Glutamatergic neuron (in vitro differentiated cells): ENCODE measurements at places on chromosomes 3 and 15. TPM values are rescaled to one million over a fixed set of nuclear protein-coding genes. Genes with fewer than 3 reads are reported as not detected.

GRCh38 chr3:81439108-81439507, 322.3 kb downstream of the GBE1 start:
- no peak overlapping the region for H3K4me3 ChIP-seq
- H3K36me3 ChIP-seq: no peaks in the 10 kb centered on the region
- peaks cover 2% of the 10 kb centered on the region for H3K4me1 ChIP-seq
- H3K27ac ChIP-seq: no peak overlapping the region

GRCh38 chr3:146777941-146778340, 172.8 kb upstream of the PLSCR5 start:
- no peak overlapping the region for H3K27ac ChIP-seq
- peaks cover 6% of the 10 kb centered on the region for H3K36me3 ChIP-seq
- H3K27me3 ChIP-seq: no peaks in the 10 kb centered on the region
- H3K4me1 ChIP-seq: peaks cover 5% of the 10 kb centered on the region
- no peak overlapping the region for H3K4me3 ChIP-seq
- DNase-seq: no peak

- no peak overlapping the region for H3K4me3 ChIP-seq
- DNase-seq: no peak
- no peak overlapping the region for H3K27ac ChIP-seq
- H3K4me1 ChIP-seq: peaks cover 3% of the 10 kb centered on the region
These were observed 10.3 kb downstream of the NEK11 start for GRCh38 chr3:131036986-131037385.

DNA sequence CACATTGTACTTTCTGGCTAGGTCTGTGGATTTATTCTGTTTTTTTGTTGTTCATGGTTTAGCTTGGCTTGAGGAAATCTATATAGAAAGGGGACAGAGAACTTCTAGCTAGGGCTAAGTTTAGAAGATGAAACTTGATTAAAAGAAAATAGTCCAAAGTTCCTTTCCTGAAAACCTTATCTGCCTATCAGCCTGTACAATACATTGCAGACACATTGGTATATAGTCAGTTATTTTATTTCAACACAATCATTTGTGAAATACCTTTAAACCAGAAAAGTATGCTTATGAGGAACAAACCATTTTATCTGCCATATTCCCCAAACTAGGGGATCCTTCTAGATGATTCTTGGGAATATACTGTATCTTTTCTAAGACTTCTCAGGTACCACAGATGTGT, 147.3 kb upstream of the CGNL1 start:
- peaks cover 2% of the 10 kb centered on the region for H3K27me3 ChIP-seq
- DNase-seq: no peak
- H3K4me1 ChIP-seq: peaks cover 25% of the 10 kb centered on the region
- H3K36me3 ChIP-seq: no peaks in the 10 kb centered on the region
- no peak overlapping the region for H3K4me3 ChIP-seq

- no peak overlapping the region for H3K27ac ChIP-seq
- H3K4me3 ChIP-seq: no peak overlapping the region
- no peaks in the 10 kb centered on the region for H3K36me3 ChIP-seq
- H3K4me1 ChIP-seq: peaks cover 2% of the 10 kb centered on the region
- peak; percentile 85 for DNase-seq
These were observed 4.2 kb downstream of the ACOX2 start for GRCh38 chr3:58532794-58533220.

DNA sequence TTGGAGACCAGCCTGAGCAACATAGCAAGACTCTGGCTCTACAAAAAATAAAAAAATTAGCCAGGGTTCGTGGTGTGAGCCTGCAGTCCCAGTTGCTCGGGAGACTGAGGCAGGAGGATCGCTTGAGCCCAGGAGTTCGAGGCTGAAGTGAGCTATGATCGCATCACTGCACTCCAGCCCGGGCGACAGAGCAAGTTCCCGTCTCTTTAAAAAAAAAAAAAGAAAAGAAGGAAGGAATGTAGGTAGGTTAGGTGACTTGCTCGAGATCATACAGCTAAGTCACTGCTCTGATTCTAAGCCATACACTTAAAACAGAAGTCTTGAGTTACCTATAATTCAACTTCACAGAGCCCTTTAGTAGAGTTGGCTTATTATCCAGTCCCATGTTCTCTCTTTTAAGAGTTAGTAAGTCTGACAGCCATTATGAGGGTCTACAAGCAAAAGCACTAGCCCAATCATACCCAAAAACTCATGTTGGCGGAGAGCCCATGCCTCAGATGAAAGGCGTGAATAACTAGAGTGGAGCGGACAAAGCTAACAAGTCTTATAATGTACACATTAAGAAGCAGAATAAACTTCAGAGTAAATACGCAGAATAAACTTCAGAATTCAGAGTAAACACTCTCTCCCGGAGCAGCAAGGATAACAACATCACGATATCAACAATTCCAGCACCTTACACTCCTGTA, 768 bp downstream of the AAGAB start:
- DNase-seq: no peak
- peaks cover 2% of the 10 kb centered on the region for H3K27me3 ChIP-seq
- no peaks in the 10 kb centered on the region for H3K36me3 ChIP-seq
- peak overlapping the region; percentile 96 for H3K27ac ChIP-seq

- H3K27ac ChIP-seq: no peak overlapping the region
- DNase-seq: no peak
- no peaks in the 10 kb centered on the region for H3K4me1 ChIP-seq
- peaks cover 1% of the 10 kb centered on the region for H3K27me3 ChIP-seq
These were observed 17.4 kb upstream of the LDHAL6B start for GRCh38 chr15:59189241-59189640.

DNA sequence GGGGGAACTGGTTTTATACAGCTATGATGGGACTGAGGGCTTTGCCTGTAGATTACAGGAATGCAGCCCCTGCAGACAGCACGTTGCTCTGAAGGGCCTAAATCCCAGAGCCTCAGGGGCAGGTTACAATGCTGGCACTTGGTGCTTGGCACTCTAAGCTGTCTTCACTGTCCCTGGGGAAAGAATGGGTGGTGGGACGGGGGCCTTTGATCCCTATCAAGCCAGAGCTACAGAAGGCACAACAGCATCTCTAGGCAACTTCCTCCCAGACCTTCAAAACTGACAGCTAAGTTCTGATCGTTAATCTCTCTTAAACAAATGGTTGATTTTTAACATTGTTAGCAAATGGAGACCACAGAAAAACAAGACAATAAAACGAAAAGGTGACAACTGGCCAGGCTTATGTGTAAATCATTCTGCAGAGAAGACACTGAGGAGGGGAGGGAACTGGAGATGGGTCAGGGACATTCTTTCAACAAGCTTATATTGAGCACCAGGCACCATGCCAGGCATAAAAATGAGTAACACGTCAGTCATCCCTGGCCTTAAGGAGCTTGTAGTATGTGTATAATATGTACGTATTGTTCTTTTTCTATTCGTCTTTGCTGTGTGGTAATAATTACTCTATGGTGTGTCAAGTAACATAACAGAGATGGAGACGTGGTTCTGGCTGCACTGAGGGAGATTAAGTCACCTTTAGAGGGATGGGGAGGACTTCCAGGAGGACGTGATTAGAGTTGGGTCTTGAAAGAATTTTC, 49.1 kb downstream of the CA12 start:
- H3K27me3 ChIP-seq: no peaks in the 10 kb centered on the region
- H3K36me3 ChIP-seq: no peaks in the 10 kb centered on the region
- no peak for DNase-seq
- H3K27ac ChIP-seq: no peak overlapping the region
- no peak overlapping the region for H3K4me3 ChIP-seq

DNA sequence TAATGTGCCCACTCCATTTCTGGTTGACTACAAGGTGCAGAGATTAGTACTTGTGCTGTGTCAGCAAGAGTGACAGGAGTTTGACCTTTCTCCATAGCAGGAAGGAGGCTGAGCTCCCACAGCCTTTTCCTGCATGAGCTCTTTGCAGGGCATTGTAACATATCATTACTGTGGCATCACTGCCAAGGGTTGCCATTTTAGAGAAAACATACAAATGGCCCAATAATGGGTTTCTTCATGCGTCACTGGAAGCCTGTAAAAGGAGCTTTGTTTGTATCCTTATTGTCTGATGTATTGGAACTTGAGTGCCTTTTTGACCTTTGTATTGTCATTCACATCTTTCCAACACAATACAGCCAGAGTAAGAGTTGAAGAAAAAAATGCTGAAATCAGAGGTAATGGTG, 323.0 kb upstream of the CDIN1 start:
- no peaks in the 10 kb centered on the region for H3K27me3 ChIP-seq
- H3K4me1 ChIP-seq: no peaks in the 10 kb centered on the region
- no peak overlapping the region for H3K4me3 ChIP-seq
- DNase-seq: no peak

GRCh38 chr3:66554178-66554577, 53.4 kb upstream of the LRIG1 start:
- H3K36me3 ChIP-seq: peaks cover 4% of the 10 kb centered on the region
- H3K27me3 ChIP-seq: peaks cover 4% of the 10 kb centered on the region
- peaks cover 14% of the 10 kb centered on the region for H3K4me1 ChIP-seq
- no peak overlapping the region for H3K27ac ChIP-seq
- H3K4me3 ChIP-seq: no peak overlapping the region

- no peaks in the 10 kb centered on the region for H3K36me3 ChIP-seq
- H3K4me1 ChIP-seq: no peaks in the 10 kb centered on the region
- no peak overlapping the region for H3K4me3 ChIP-seq
- H3K27ac ChIP-seq: no peak overlapping the region
These were observed 1.1 kb downstream of the MYH15 start for GRCh38 chr3:108509263-108509662.

- H3K27me3 ChIP-seq: no peaks in the 10 kb centered on the region
- no peaks in the 10 kb centered on the region for H3K36me3 ChIP-seq
- no peaks in the 10 kb centered on the region for H3K4me1 ChIP-seq
- H3K4me3 ChIP-seq: no peak overlapping the region
- H3K27ac ChIP-seq: no peak overlapping the region
- DNase-seq: no peak
These were observed 70.2 kb downstream of the TFG start for GRCh38 chr3:100779480-100779879.

DNA sequence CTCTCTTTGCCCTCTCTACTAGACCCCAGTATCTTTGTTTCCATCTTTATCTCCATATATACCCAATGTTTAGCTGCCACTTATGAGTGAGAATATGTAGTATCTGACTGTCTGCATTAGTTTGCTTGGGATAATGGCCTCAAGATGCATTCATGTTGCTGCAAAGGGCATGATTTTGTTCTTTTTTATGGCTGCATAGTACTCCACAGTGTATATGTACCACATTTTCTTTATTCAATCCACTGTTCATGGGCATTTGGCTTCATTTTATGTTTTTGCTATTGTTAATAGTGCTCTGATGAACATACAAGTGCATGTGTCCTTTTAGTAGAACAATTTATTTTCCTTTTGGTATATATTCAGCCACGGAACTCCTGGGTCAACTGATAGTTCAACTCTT, 671.5 kb upstream of the GRM7 start:
- no peaks in the 10 kb centered on the region for H3K36me3 ChIP-seq
- peaks cover 2% of the 10 kb centered on the region for H3K27me3 ChIP-seq
- no peak overlapping the region for H3K27ac ChIP-seq
- H3K4me3 ChIP-seq: no peak overlapping the region
- no peaks in the 10 kb centered on the region for H3K4me1 ChIP-seq
- DNase-seq: no peak

GRCh38 chr15:65688462-65688861, 66.7 kb downstream of the SLC24A1 start:
- peaks cover 6% of the 10 kb centered on the region for H3K4me1 ChIP-seq
- DNase-seq: no peak
- H3K36me3 ChIP-seq: no peaks in the 10 kb centered on the region
- no peak overlapping the region for H3K4me3 ChIP-seq
- H3K27ac ChIP-seq: no peak overlapping the region

DNA sequence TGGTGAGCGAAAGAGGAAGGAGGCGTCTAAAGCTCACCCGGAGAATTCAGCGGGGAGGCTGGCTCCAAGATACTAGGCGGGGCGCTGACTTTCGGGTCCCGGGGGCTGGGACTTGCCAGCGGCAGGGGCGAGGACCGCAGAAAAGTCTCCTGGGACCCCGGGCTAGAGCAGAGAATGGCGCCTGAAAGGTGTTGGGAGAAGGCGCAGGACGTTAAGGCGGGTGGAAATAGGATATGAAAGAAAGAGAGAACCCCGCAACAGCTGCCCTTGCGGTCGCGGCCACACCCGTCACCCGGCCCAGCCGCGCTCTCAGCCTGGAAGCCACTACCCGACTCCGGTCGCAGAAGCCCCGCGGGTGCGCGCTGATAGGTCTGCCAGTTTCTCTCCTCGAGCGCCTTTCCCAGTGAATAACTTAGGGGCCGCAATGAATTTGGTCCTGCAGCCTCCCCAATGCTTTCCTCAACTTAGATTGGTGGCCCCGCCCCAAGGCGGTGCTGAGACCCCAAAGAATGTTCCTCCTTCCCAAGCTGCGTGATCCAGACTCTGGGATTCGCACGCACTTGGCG, 604 bp downstream of the LTK start:
- H3K27me3 ChIP-seq: peaks cover 22% of the 10 kb centered on the region
- no peaks in the 10 kb centered on the region for H3K36me3 ChIP-seq
- H3K27ac ChIP-seq: no peak overlapping the region
- peak; percentile 56 for DNase-seq
- H3K4me1 ChIP-seq: no peaks in the 10 kb centered on the region

GRCh38 chr15:78917888-78918287, 27.0 kb downstream of the CTSH start:
- H3K27ac ChIP-seq: no peak overlapping the region
- H3K36me3 ChIP-seq: no peaks in the 10 kb centered on the region
- peaks cover 2% of the 10 kb centered on the region for H3K4me1 ChIP-seq
- no peaks in the 10 kb centered on the region for H3K27me3 ChIP-seq

DNA sequence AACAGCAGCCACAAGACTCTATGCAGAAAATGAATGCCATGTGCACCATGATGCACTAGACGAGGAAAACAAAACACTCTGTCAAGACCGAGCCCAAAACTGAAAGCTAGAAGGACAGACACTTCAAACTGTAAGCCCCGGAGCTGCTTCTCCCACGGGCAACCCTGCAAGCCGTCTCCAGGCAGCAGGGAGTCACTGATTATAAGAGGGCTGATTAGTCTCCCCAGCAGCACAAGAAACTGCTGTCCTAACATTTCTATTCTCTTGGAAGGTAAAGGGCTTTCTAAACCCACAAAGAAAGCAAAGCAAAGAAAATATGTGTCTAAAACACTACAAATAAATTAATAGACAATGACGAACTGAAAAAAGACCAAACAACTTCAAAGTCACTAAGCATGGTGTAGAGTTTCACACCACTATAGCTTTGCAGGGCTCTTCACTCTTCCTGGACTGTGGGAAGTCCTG, 15.5 kb downstream of the TBC1D2B start:
- no peaks in the 10 kb centered on the region for H3K36me3 ChIP-seq
- H3K4me1 ChIP-seq: peaks cover 40% of the 10 kb centered on the region
- H3K4me3 ChIP-seq: peak overlapping the region; percentile 77
- DNase-seq: no peak

NR2E3 gene
- total RNA-seq: 0.69 TPM

TMEM207 gene
- not detected for total RNA-seq

AMOTL2 gene
- 38.1 TPM for total RNA-seq

C2CD4A gene
- 0.20 TPM for total RNA-seq

SENP8 gene
- 6.3 TPM for total RNA-seq

FOXB1 gene
- total RNA-seq: not detected

RTP1 gene
- not detected for total RNA-seq

CLDN18 gene
- total RNA-seq: not detected

SPINK8 gene
- not detected for total RNA-seq

UTS2B gene
- not detected for total RNA-seq

CD200 gene
- total RNA-seq: 67.9 TPM

CHL1 gene
- 35.5 TPM for total RNA-seq

SIDT1 gene
- not detected for total RNA-seq
